ENCODE measurements at places on chromosomes 6 and 20.

DNA sequence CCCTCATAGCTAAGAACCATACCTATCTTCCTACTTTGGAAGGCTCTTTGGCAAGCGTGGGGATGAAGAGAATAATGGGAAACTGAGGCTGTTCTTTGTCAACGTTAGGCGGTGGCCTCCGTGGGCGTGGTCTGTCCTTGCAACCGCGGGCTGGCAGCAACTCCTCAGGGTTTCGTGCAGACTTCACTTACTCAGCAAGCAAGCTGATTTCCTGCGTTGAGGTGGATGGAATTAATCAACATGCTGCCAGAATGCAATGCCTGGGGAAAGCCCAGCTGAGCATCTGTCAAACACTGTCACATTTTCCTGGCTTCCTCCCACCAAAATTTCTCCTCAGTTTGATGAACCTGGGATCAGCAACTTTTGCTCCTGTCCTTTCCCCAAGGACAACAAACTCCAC is 9.2 kb upstream of the IL17F start:
- DNase-seq: no peak

- no peak for DNase-seq
These were observed 159.1 kb downstream of the TFAP2C start for GRCh38 chr20:56788041-56788670.

DNA sequence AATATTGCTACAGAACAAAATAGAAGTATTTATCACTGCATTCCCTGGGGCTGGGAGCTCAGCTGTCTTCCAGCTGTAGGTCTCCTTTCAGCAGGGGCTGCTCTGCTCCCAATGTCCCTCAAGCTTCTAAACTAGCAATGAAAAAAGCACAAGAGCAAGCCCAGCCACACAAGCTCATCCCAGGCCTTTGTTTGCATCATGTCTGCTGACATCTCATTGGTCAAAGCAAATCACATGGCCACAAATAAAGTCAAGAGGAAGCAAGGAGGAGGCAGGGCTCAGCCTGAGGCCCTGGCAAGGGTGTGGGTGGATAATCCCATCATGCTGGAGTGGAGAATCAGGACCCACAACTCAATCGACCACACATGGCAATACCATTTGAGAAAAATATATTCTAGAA is 2.2 kb upstream of the BFSP1 start:
- no peak for DNase-seq

DNA sequence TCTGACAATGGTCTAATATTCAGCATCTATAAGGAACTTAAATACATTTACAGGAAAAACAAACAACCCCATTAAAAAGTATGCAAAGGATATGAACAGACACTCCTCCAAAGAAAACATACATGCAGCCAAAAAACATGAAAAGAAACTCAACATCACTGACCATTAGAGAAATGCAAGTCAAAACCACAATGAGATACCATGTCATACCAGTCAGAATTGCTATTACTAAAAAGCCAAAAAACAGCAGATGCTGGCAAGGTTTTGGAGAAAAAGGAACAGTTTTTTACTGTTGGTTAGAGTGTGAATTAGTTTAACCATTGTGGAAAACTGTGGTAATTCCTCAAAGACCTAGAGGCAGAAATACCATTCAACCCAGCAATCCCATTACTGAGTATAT is 339.0 kb upstream of the ADGRB3 start:
- DNase-seq: no peak

DNA sequence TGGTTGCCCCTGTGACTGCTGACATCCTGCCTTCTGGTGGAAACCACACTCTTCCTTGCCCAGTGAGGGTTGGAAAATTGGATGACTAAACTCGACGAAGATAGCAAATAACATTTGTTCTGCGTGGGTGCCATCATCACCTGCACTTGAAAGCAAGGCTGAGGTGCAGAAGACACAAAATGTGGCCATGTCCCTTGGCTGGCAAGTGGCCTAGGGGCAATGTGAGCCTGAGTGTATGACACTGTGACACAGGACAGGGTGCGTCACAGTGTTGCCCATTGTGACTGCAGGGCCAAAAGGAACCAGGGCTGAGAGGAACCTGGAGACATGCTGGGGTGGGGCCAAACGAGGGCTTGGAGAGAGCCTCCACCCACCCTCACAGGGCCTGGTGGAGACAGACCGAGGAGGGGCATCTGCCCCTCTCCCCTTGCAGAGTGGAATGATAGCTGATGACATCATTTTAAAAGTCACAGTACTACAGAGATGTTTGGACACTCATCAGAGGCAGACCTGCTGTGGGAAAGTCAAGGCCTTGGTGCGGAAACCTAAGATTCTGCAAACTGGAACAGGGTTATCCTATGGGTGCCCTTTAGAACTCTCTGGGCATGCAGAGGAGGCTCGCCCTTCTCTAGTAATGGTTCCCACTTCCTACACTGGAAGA is 12.8 kb upstream of the HLA-F start:
- no peak for DNase-seq

- DNase-seq: no peak
These were observed 211.2 kb downstream of the C6orf118 start for GRCh38 chr6:165098165-165098564.

GRCh38 chr20:23019403-23019802 is 15.7 kb upstream of the SSTR4 start:
- DNase-seq: no peak

- DNase-seq: no peak
These were observed 7.4 kb upstream of the LAMP5 start for GRCh38 chr20:9506964-9507369.

DNA sequence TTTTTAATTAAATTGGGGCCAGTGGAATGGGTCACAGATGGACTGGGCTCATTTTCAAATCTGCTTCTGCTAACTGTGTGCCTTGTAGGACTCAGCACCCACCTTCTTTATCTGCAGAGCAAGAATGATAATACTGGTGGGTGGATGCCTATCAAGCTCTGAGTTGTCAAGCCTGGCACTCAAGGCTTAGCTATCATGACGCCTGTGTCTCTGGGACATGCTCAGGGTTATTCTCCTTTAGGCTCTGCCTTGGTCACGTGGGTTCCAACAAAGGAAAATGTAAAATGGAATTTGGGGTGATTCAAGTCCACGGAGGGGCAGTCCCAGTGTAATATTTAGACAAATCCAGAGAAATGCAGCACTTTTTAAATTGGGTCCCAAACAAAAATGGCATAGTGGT is 202.3 kb downstream of the TSHZ2 start:
- no peak for DNase-seq

DNA sequence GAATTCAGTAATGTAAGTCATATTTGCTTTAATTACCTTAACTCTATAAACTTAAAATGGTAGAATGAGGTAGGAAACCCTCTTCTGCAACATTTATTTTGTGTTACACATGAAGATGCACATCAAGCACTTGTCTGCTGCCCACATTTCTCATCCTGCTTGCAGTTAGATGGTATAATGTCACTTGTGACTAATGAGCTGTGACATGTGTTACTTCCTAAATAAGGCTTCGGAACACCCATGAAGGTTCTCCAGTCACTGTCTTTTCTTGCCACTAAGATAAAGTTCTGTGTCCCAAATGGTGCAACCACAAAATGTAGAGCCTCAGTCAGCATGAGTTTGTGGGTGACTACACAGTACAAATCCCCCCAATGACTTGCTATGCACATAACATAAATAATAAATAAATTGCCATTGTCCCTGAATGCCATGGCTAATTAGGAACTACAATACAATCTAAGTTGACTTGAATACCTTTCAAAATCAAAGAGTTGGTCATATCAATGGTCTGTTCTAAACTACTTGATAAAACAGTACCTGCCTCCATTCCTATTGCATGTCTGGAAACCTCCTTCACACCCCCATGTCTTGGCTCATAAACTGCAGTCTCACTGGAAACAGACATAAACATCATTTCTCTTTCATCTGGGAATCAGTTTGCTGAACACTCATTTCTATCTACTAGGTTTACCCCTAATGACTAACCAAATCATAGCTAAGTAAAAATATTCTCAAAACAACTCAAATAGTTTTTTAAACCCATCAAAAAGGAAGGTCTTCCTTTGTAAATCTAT is 157.2 kb downstream of the PTPRK start:
- no peak for DNase-seq

- DNase-seq: no peak
These were observed 67.8 kb upstream of the EDN3 start for GRCh38 chr20:59232618-59233017.

- DNase-seq: no peak
These were observed 105.1 kb upstream of the CNKSR3 start for GRCh38 chr6:154615483-154616025.

DNA sequence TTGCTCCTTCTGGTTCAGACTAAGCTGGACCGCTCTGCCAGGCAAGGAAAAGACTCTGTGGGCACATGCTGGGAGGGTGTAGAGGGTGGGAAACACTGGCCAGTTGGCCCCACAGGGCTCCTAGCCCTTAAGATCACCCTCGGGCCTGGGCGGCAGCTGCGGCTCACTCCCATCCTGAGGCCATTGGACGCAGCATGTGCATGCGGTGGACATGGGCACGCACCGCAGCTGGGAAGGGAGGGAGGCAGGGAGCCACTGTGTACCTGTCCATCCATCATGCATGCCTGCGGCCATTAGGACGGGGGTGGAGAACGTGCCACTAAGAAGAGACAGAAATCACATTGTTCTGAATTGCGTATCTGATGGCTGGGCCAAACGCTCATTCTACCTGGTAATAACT is 140.1 kb upstream of the THBS2 start:
- DNase-seq: no peak

- DNase-seq: no peak
These were observed 141.4 kb upstream of the PTPN1 start for GRCh38 chr20:50368813-50369224.

DNA sequence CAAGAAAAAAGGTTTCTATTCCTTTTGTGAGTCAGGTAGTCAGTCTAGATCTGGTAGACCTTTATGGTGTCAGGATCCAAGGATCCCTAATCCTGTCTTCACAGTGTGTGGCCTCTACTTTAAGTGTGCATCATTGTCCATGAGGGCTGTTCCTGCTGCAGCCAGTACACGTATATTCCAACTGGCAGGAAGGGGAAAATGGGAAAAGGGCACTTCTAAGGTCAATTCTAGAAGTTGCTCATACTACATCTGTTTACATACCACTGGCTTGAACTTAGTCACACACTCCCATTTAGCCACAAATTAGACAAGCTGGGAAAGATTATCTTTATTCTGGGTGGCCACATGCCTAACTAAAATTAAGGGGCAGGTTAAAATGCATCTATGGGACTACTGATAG is 9.7 kb upstream of the MMS22L start:
- DNase-seq: no peak

DNA sequence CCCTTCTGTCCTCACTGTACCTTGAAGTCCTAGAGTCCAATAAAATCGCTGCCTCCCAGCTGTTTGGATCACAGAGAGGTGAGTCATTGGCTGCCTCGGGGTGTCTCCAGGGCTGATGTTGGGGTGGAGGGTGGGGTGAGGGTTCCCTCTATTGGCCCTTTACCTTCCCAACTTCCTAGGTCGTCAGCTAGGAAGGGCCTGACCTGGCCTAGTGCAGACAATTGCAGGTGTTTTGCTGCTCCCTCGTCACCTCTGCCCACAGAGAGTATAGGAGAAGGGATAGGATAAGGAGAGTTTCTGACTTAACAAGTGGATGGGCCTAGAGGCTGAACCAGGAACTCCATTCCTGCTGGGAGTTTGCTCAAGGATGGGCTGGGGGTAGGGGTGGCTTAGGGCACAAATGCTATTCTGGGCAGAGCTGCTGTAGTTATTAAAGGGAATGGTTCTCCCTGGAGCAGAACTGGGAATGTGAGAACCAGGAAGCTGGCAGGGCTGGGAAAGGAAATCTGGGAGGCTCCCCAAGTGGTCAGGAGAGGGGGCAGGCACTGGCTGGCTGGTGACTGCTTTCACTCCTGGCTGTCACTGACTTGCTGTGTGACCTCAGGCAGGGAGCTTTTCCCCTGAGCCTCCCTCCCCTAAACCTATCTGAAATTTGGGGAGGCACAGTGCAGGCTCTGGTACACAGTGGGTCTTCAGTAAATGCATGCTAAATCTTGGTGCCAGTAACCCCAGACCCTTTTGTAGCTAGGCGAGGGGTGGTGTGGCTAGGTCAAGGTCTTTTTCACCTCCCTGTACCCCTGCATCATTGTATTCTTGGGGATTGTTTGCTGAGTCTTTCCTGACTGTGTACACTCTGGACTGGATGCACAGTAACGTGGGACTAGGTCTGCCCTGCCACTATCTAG is 1.5 kb downstream of the TP53INP2 start:
- no peak for DNase-seq

GRCh38 chr20:38275815-38276550 is 15.4 kb upstream of the KIAA1755 start:
- DNase-seq: no peak

GRCh38 chr6:40355532-40355931 is 231.6 kb downstream of the LRFN2 start:
- DNase-seq: no peak

GRCh38 chr6:25174678-25175077 is 104.5 kb upstream of the CARMIL1 start:
- no peak for DNase-seq

DNA sequence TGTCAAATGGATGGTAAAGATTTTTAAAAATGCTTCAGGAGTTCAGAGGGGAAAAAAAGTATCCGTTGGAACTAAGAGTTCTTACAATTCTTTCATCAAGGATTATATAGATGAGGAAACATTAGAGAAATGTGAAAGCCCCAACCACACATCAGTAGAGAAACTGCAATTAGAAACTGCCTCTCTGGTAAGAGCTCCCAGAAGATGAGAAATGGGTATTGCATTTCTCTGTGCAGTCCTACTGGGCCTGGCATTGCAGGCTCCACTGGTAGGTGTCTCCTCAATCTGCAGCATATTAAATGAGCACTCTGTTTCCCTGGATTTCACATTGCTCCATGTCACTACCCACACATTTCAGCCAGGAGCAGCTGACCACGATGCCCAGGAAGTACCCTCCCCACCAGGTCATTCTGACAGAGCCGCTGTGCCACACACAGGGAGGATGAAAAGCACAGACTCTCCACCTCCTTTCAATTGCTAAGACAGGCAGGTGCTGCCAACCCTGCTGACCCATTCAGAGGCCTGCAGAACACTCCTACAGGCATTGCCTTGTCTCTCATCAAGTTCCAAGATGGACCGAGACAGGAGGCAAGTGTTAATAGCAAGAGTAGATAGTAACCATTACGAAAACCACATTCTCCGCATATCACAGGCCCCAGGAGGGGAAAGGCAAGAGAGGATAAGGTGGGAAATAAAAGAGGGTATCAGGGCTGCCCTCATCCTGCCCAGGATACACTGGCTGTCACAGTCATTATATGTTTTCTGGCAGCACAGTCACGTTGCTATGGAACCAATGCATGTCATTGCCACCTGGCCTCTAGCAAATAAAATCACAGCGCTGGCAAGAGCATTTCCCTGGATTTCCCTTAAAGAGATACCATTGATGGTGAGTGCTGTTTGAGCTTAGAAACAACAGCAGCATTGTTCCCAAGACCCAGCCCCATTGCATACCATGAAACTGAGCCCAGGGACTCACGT is 241.7 kb downstream of the ATXN1 start:
- no peak for DNase-seq

Measured in stimulated activated CD8-positive, alpha-beta memory T cell treated with anti-CD3 and anti-CD28 coated beads, Interleukin-4, amount 100 ng/mL, for 1 hour (primary cell).